Stimulated activated CD8-positive, alpha-beta memory T cell treated with anti-CD3 and anti-CD28 coated beads, Interleukin-2, amount 100 ng/mL, for 48 hours (primary cell): ENCODE measurements at places on chromosomes 2 and 18.

DNA sequence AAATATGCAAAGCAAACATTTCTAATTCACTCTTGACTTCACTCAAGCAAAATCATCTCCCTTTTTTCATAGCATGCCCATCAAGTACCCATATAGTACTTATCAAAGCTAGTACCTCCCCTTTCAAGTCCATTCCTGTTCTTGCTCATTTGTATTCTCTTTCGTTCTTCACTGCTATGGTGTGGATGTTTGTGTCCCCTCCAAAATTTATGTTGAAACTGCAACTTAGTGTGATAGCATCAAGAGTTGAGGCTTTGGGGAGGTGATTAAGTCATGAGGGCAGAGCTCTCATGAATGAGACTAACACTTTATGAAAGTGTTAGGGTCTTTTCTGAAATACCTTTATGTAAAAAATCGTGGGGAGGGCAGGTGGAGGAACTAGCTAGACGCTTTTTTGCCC, 52.9 kb downstream of the RNU4ATAC start:
- no peak for DNase-seq

- DNase-seq, result no peak
Observed at GRCh38 chr2:121360566-121361300, 75.7 kb upstream of the TFCP2L1 start.

DNA sequence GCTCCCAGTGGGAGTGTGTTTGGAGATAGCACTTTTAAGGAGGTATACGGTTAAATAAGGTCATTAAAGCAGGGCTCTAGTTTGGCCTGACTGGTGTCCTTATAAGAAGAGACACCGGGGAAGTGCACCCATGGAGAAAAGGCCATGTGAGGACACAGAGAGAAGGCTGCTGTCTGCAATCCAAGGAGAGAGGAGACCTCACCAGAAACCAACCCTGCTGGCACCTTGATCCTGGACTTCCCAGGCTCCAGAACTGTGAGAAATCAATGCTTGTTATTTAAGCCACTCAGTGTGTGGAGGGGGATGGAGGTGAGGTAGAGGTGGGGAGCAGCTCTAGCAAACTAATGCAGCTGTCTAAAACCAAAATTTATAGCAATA, 62.0 kb downstream of the RPL31 start:
- no peak for DNase-seq

GRCh38 chr2:172829229-172829628, 93.6 kb downstream of the RAPGEF4 start:
- DNase-seq, result no peak

- DNase-seq, result no peak
Observed at GRCh38 chr18:79802298-79802697, 4.6 kb downstream of the KCNG2 start.

DNA sequence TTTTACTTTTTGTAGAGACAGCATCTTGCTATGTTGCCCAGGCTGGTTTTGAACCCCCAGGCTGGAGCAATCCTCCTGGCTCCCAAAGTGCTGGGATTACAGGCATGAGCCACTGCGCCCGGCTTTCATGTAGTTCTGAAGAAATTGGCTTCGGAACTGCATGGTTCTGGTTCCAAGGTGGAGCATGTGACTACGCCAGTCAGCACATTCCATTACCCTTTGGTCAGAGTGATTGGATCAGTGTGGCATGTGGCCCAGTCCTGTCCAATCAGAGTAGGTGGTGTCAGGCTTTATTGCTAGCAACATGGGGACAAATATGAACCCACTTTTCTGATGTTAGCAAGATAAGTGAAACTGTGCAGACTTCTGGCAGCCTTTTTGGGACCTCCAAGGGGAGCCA, 16.3 kb upstream of the ATOH8 start:
- no peak for DNase-seq

GRCh38 chr2:45649858-45650811, 1.3 kb upstream of the PRKCE start:
- peak; percentile 35 for DNase-seq

DNA sequence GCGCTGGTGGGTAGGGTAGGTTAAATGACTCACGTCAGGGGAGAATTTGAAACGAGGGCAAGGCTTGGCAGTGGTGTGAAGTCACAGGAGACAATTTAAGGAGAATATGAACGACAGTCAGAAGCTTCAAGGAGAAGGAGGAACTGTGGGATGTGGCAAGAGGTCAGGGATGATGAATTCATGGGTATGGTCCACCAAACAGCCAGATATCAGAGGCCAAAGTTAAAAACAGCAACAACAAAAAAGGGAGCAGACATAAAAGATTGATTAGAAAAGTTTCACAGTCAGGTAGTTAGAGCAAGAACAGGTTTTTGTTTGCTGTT, 1.4 kb upstream of the ZNF396 start:
- DNase-seq, result no peak

GRCh38 chr2:112942654-112943002, 31.7 kb downstream of the IL37 start:
- no peak for DNase-seq

DNA sequence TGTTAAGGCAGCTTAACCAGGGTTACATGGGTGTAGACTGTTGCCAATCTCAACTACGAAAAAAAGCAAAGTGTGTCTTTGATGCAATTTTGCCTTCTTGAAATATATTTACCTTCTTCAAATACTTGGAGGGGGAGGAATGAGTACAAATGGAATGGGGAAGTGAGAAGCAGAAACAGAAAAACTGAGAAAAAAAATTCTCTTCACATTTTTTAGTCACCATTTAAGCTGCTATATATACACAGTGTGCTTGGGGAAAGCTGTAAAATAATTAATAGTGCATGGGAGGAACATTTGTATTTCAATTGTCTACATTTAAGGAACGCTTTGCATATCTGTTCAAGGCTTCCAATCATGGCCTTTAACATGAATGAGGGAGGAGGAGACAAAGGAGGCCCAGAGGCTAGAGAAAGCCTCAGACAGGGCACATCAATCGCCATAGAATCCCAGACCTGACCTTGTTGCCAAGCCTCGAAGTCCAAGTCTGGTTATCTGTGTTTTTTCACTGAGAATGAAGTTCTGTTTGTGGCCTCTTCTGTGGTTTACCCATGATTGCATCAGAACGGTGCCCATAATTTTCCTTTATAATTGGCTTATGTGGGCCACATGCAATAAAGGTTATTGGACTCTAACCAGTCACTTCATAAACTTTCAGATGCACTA, 158.6 kb downstream of the PIK3C3 start:
- no peak for DNase-seq
